ENCODE measurements at places on chromosomes 12 and 14.

GRCh38 chr14:72243309-72244293 lies 311.4 kb downstream of the RGS6 start:
- DNase-seq, result no peak

- DNase-seq, result peak; percentile 92
Observed at GRCh38 chr14:68210729-68211299, 391.2 kb downstream of the RAD51B start.

DNA sequence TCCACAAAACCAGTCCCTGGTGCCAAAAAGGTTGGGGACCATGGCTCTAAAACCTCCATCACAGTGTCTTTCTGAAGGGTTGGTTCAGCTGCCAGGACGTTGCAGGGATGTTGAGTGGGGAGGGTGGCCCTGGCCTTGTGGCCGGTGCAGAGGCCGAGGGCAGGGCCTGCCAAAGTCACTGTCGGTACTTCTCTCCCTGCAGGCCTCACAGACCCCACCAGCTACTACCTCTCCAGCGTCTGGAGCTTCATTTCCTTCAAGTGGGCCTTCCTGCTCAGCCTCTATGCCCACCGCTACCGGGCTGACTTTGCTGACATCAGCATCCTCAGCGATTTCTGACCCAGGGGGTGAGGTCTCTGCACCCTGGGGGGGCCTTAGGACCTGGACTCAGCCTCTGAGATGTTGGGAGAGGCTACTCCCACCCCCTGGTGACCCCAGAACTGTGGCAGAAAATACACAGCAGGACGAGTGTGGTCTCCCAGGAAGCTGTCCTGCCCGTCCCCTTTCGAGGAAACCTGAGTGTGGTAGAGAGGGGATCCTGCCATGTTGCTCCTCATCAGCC lies 7.0 kb downstream of the SLC48A1 start:
- DNase-seq, result no peak

DNA sequence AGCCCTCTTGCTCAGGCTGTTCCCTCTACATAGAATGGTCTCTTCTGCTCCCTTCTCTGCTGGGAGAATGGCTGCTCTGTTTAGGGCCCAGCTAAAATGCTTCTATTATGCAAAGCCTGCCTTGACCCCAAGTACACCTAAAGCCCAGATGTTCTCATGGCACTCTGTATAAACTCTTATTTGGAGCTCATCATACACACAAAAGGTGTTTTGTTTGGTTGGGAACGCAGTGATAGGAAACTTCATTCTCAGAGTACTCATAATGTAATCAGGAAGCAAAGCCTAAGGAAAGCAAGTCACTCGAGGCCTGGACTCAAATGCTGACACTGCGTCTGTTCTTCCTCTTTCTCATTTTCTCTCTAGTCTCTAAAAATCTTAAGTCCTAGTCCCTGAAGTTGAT lies 38.2 kb upstream of the SYCP3 start:
- no peak for DNase-seq

- DNase-seq, result no peak
Observed at GRCh38 chr14:81802341-81802740, 268.7 kb upstream of the SEL1L start.

DNA sequence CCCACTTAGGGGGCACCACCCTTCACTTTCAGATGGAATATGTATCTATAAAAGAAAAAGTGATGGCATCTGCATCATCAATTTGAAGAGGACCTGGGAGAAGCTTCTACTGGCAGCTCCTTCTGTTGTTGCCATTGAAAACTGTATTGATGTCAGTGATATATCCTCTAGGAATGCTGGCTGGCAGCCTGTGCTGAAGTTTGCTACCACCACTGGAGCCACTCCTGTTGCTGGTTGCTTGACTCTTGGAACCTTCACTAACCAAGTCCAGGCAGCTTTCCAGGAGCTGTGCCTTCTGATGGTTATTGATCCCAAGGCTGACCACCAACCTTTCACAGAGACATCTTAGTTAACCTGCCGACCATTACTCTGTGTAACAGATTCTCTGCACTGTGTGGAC lies 44.7 kb downstream of the RIMKLB start:
- peak; percentile 11 for DNase-seq

- DNase-seq, result no peak
Observed at GRCh38 chr12:24933694-24934407, 15.1 kb downstream of the BCAT1 start.

GRCh38 chr14:98456231-98456630 lies 815.8 kb downstream of the BCL11B start:
- no peak for DNase-seq

- no peak for DNase-seq
Observed at GRCh38 chr12:83057436-83057835, 370.7 kb downstream of the TMTC2 start.

GRCh38 chr12:106309671-106310505 lies 7.4 kb downstream of the TCP11L2 start:
- DNase-seq, result peak; percentile 37

- no peak for DNase-seq
Observed at GRCh38 chr12:50637870-50638481, 125.9 kb upstream of the ATF1 start.

GRCh38 chr14:69088586-69088985 lies 64.3 kb downstream of the DCAF5 start:
- no peak for DNase-seq

DNA sequence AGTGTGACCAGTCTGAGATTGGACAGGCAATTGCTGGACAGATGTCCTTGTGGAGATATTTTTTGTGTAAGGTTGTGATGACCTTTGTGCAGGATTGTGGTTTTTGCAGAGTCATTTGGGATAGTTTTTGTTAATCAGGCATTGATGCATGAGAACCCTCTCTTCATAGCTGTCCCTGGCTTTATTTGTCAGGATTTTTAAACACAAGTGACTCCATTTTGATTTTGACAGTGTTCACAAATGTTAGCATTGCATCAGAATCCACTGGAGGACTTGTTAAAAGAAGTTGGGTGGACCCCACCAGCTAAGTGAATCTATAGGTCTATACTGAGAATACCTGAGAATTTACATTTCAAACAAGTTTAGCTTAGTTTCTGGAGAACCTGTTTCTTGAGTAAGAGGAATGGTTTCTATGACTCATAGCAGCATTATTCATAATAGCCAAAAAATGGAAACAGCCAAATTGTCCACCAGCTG lies 11.8 kb downstream of the FNTB start:
- no peak for DNase-seq

DNA sequence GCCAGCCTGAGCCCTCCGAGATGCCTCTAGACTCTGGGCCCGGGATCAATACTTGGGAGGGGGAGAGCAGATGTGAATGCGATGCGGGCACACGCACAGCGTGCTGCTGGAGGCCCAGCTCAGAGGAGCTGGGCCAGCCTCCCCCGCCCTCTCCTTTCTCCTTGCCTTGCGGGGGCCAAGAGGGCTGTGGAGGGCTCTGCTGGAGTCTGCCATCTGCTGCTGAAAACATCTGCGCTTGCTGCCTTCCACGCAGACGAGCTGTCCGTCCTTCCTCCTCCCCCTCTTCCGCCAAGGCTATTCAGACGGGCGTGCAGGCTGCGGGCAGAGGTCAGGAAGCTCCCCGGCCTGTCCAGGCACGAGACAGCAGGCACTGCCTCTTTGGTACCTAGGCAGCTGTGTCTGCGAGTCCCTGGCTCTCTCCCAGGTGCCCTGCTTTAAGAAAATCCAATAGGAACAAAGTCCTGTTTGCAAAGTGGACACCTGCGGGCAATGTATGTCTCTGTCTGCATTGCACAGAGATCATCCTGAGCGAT lies 75.2 kb downstream of the SPRING1 start:
- DNase-seq, result peak; percentile 6

- DNase-seq, result no peak
Observed at GRCh38 chr12:132560364-132560613, 50.1 kb downstream of the LRCOL1 start.

- no peak for DNase-seq
Observed at GRCh38 chr12:5554711-5555110, 122.8 kb downstream of the NTF3 start.

GRCh38 chr12:112496496-112496895 lies 77.7 kb downstream of the PTPN11 start:
- DNase-seq, result no peak

GRCh38 chr12:122987086-122987951 lies 6.8 kb downstream of the ARL6IP4 start:
- DNase-seq, result no peak

DNA sequence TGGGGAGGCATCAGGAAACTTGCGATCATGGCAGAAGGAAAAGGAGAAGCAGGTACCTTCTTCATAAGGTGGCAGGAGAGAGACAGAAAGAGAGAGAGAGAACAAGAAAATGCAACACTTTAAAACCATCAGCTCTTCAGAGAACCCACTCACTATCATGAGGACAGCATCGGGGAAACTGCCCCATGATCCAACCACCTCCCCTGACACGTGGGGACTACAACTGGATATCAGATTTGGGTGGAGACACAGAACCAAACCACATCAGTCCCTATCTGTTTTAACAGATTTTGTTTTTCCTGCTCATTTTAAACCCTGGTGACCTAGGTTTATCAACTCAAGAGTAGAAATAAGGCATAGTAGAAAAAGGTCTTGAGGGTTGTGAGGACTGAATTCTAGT lies 210.1 kb upstream of the PLXNC1 start:
- DNase-seq, result no peak

GRCh38 chr14:20866963-20867362 lies 24.2 kb upstream of the RNASE3 start:
- no peak for DNase-seq

All from AG04450 (cell line).